T-helper 17 cell (primary cell): ENCODE measurements at places on chromosomes 2 and 18.

DNA sequence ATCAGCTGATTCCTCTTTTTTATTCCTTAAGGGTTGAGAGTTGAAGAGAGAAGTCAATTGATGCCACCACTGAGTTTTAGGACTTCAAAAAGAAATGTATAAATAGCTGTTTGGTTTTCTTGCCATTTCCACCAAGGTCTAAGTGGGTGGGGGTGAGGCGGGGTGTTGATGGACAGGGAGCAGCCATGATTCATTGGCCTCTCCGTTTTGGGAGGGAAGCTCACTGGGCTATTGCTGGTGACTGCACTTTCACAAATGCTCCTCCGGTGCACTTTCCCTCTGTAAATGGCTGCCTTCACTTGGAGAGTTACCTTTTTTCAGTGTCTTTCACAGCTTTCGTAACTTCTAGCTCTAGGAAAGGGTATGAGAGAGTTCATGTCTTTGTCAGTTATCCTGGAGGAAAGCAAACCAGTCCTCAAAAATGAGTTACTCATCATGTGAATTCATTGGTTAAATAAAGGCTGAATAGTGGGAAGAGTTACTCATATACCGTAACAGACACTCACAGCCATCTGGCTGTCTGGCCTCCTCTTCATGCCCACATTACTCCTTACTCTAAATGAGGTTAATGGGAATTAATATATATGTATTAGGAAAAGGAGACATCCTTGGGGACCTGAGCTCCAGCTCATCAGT, 17.4 kb upstream of the CTAGE1 start:
- DNase-seq, result no peak

DNA sequence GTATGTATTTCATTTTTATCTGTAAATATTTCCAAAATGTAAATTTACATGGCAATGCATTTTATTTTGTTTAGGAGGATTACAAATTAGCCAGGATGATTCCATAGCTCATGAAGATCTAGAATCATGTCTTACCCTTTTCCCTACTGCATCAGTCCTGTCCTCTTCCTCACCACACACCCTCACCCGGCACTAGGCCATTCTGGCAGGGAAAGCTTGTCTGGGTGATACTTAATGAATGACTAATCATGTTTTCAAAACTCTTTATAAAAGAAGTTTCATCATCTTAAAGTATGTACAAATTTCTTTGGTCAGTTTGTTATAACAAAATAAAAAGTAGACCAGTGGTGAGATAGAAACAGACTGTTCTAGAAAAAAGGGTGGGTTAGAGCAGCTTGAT, 283.3 kb upstream of the VWC2L start:
- no peak for DNase-seq

- DNase-seq, result no peak
Measured at GRCh38 chr18:62576845-62577512, 54.2 kb downstream of the ZCCHC2 start.

DNA sequence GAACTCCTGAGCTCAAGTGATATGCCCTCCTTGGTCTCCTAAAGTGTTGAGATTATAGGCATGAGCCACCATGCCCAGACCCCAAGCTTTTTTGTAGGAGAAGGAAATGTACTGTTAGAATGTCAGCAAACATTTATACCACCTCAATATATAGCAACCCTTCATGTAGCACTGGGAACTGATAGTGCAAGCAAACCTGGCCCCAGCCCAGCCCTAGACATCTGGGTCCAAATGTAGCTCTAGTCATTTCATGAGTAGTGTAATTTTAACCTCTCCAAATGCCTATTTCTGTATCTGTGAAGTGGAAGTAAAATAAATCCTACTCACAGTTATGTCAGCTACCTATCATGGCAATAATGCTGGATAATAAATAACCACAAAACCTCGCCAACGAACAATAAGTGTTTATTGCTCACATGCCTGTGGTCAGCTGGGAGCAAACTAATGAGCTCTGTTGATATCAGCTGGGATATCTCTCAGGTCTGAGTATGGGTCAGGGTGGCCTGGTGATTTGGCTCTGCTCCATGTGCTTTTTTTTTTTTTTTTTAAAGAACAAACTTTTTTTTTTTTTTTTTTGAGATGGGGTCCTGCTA, 180.4 kb downstream of the CD8B2 start:
- no peak for DNase-seq

DNA sequence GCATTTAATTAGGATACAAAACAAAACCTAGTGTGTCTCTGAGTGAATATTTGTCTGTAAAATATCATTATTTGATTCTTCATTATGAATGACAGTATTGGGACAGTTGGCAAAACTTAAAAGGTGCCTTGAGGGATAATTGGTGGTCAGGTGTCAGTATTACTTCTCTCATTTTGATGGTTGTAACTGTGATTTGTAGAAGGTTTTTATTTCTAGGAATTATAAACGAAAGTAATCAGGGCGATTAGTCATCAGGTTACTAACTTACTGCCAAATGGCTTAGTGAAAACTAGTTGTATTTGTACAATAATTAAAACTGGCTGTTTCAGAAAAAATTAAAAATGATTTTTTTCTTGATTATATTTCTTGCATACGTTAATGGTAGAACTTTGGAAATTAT, 117.6 kb downstream of the BIRC6 start:
- DNase-seq, result no peak

GRCh38 chr2:76080154-76080553, 369.4 kb upstream of the GCFC2 start:
- DNase-seq, result no peak

- no peak for DNase-seq
Measured at GRCh38 chr2:157432475-157433106, 11.3 kb downstream of the CYTIP start.

- DNase-seq, result no peak
Measured at GRCh38 chr18:25097569-25098056, 254.4 kb downstream of the ZNF521 start.

DNA sequence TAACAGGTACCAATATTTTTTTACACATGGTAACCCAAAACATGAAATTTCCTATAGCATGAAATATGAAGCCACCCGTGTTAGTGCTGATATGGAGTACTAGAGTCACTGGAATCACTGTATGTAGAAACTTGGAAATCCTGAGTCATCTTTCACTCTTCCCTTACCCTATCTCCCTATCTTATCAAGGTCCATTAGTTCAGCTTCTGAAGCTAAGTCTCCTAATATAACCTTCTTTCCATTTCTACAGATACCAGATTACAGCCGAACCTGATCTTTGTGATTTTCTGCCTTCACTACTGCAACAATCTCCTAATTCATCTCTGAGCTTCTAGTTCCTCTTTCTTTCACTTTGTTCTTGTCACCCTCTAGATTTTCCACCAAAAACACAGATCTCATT, 59.0 kb downstream of the SEPTIN10 start:
- DNase-seq, result no peak
